ENCODE measurements at places on chromosomes 12 and 14.

GRCh38 chr14:34059925-34060650, 109.2 kb upstream of the EGLN3 start:
- peak; percentile 60 for DNase-seq

DNA sequence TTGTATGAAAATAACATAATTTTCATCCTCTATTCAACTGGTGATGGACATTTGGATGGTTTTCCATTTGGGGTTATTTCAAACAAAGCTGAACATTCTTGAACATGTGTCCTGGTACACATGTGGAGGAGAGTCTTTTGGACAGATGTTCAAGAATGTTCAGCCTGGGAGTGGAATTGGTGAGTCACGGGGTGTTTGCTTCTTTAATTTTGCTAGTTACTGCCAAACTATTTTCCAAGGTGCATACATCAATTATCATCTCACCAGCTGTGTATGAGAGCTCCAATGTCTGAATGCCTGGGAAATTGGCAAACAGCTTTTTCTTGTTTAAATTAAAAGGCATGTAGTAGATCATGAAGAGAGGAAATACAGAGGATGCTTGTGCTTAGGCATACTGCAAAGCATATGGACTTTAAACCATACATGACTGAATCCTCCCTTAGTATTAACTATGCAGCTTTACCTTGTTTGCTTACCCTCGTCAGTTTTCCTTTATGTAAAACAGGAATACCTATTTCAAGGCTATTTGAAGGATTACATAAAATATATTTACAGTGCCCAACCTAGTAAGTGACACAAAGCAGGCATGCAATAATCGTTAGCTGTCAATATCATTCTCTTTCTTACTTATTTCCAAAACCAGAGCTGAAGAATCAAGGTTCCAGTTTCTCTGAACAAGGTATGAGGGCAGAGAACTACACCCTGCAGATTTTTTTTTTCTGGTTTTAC, 152.1 kb downstream of the ITPR2 start:
- no peak for DNase-seq

DNA sequence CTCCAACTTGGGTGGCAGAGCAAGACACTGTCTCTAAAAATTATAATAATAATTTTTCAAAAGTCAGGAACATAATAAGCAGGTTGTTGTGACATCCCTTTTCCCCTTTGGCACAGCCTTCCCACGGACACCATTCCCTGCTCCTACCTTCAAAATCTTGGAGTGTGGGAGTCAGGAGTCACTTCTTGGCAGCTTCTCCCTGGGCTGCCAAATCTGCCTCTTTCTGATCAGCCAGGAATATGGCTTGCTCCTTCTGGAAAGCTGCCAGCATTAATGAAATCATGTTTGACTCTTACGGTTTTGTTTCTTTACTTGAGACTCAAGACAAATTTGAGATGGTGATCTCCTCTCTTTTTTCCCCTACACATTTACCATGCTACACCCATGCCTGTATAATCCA, 391.4 kb upstream of the SYT1 start:
- no peak for DNase-seq

GRCh38 chr12:1830401-1830845, 10.1 kb downstream of the LRTM2 start:
- no peak for DNase-seq

DNA sequence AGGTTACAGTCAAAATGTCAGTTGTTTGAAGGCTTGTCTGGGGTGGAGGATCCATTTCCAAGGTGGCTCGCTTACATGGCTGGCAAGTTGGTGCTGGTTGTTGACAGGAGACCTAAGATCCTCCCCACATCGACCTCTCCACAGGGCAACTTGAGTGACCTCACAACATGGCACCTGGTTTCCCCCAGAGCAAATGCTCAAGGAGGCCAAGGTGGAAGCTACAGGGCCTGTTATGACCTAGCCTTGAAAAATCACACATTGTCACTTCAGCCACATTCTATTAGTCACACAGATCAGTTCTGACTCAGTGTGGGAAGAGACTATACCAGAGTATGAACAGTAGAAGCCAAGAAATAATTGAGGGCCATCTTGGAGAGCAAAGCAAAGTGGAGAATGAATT, 11.3 kb upstream of the GNG2 start:
- DNase-seq = peak; percentile 74

Data from GM12865 (cell line).